Activated CD8-positive, alpha-beta memory T cell treated with anti-CD3 and anti-CD28 coated beads, Interleukin-2, amount 10 ng/mL, durations not matched to agents 7 days and 5 days (primary cell): ENCODE measurements at places on chromosomes 5 and 9.

DNA sequence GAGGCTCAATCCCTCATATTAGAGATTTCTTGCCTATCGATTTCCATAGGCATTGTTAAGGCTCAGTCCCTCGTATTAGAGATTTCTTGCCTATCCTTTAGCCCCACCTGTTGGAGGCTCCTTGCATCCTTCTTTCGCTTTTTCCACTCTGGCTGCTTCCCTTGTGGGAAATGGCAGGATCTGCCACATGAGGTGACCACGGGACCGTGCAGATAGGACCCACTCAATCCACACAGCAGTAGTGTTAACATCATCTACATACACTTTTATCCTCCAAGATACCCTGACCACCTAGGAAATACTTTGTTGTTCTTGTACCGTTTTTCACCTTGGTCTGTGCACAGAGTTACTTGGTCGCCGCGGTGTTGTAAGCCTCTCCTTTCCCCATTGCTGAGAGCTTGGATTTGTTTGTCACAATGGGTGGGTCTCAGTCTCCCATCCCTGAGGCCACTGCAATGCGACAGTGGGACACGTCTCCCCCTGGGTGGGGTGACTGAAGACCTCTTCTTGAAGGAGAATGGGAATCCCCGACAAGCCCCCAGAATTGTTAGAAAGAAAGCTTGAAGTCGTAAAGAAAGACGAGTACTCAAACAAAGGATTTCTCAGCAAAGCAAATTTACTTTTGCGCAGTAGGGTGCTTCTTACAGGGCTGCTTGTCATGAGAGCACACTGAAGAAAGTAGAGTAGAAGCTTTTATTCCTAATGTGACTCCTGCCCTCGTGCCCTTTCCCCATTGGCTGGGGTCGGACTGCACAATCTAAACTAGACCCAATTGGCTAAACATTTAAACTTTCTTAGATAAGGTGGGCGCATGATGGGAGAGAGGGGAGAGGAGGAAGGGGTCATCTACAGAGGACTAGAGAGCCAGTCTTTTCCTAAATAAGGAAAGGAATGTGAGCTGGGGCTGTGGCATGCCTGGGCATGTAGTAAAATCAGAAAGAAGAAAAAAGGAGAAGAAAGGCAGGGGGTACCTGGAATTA, 19.8 kb downstream of the IFT74 start:
- DNase-seq, result no peak

DNA sequence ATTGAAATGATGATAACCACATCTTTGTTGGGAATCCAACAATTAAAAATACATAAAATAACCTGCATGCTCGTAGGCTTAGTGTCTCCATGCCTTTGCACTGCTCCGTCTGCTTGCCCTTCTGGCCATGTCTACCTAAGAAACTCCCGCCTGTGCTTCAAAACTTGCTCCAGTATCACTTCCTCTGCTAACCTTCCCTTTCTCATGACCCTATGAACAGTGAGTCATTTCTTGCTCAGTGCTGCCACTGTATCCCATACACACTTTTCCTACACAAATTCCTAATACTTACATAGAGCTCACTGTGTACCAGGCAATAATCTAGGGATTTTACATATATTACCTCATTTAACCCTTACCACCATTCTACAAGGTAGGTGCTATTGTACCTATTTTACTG, 33.5 kb downstream of the TMEM245 start:
- no peak for DNase-seq

DNA sequence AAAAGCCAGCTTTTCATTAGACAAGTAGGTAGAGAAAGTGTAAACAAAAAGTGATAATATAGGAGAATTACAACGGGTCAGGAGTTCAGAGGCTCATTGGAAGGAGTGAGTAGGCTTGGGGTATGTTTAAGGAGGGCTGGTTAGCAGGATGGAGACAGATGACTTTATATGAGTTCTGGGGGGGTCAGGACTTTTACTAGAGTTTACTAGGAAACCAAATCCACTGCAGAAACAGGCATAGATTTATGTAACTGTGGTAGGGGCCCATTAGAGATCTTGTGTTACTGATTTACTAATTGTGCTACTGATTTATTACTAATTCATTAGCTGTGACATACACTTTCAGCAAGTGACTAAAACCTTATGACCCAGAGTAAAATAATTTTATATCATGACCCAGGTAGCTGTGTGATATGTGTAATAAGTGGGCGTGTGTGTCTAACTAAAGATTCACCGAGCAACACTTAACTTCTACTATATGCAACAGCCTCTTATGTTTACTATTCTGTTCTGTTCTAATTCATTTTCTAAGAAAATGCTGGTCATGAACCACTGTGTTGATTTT, 73.5 kb downstream of the IQGAP2 start:
- no peak for DNase-seq

DNA sequence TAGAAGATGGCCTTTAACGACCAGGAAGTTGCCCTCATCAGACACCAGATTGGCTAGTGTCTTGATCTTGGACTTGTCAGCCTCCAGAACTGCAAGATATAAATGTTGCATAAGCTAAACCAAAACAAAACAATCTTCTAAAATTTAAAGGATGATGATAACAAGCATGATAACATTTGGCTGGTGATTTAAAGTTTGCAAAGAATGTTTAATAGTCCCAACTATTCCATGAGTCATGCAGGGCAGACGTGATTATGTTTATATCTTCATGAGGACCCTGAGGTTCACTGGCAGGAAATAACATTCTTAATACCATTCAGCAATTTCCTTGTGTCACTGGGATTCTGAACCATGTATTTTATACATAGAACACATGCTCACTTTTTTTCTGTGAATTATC, 319.8 kb downstream of the HCN1 start:
- no peak for DNase-seq

DNA sequence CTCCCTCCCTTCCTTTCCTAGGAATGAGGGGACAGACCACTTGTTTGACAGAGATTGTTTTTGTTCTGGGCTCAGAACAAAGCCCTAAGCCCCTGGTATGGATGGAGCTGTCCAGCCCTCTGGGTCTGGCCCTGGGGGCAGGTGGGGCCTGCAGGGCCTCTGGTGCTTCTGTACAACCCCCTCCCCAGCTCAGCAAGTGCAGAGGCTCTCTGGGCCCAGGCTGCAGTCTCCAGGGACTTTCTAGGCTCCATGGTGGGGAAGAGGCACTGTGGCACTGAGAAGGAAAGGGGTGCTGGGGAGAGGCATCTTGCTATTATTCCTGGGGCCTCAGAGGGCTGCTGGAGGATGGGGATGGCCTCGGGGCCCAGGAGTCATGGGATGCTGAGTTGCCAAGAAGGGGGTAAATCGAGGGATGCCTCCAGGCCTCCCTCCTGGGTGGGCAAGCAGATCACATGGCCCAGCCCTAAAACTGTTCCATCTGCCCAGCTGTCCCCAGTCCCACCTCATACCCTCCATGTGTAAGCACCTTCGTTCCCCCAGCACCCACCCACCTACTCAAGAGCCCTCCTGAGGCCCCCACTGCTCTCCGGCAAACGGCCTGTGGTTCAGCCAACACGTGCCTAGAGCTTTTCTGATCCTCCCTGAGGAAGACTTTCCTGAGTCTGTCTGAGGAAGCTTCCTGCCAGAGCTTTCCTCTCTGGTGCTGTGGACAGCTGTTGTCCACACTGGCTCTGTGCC, 225.7 kb downstream of the CACNA1B start:
- no peak for DNase-seq

GRCh38 chr9:117783828-117784227, 79.6 kb downstream of the TLR4 start:
- peak; percentile 69 for DNase-seq

DNA sequence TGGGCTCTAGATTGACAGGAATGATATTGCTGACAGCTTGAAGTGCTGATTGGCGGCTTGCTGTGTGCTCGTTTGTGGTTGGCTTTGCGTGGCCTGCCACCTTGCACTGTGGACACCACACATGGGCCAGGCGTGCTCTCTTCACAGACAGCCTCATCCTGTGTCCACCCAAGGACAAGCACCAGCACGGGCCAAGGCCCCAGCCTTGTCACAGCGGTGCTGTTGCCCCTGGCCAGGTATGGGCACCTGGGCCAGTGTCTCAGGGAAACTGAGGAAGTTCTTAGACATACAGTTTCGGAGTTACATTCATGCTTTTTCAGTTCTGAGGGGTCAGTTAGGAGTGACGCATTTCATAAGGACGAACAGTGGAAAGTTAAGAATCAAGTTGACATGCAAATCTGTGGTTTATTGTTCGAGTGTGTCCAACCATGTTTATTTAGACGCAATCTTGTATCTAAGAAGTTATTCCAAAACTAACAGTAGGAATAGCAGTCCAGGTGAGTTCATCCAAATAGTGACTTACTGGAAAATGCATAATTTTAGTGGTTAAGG, 125.9 kb downstream of the EHMT1 start:
- no peak for DNase-seq

DNA sequence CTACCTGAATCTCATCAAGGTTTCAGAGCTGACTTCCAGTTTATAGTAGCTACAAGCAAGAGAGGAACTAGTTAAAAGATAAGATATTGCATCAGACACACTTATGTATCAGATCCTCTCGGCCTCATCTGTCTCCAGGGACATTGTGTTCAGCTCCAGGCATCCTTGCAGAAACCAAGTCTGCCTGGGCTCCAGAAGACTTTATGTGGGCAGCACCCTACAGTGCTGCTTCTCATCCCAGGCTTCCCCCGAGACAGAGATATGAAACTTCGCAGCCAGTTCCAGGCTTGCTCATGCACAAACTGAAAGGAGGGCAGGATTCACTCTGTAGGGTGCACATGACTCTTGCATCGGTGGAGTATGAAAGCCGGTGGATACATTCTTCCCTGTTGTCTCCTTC, 33.9 kb upstream of the FOXB2 start:
- no peak for DNase-seq

DNA sequence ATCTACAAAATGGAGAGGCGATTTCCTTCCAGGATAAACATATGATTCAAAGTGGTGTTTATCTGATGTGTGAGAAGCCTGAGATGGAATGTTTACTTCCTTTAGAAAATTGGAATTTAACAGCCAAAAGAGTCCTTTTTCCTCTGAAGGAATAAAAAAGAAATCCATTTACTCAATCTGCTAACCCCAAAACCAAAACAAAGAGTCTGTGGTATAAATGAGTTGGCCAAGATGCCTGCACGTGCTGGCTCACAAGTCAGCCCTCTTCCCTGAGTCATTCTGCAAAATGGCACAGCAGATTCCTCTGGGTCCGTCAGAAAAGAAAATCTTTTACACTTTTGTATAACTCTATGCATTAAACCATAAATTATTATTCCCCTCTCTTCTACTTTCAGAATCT, 60.8 kb downstream of the EBF1 start:
- no peak for DNase-seq

- peak; percentile 62 for DNase-seq
Observed at GRCh38 chr5:74648835-74649293, 8.3 kb upstream of the ENC1 start.

DNA sequence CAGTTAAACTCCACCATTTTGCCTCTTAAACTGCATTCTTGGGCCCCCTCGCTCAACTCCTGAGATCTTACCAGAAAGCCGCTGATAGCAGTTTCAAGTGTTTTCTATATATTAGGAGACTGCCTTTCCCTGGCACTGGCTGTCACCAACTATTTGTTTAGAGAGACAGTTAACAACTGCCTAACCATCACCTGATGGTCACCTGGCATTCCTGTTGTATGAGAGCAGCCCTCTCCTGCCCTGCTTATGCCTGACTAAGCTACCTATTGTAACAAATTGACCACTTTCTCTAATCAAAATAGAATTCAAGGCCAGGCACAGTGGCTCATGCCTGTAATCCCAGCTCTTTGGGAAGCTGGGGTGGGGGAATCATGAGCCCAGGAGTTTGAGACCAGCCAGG, 28.0 kb upstream of the SIL1 start:
- no peak for DNase-seq

DNA sequence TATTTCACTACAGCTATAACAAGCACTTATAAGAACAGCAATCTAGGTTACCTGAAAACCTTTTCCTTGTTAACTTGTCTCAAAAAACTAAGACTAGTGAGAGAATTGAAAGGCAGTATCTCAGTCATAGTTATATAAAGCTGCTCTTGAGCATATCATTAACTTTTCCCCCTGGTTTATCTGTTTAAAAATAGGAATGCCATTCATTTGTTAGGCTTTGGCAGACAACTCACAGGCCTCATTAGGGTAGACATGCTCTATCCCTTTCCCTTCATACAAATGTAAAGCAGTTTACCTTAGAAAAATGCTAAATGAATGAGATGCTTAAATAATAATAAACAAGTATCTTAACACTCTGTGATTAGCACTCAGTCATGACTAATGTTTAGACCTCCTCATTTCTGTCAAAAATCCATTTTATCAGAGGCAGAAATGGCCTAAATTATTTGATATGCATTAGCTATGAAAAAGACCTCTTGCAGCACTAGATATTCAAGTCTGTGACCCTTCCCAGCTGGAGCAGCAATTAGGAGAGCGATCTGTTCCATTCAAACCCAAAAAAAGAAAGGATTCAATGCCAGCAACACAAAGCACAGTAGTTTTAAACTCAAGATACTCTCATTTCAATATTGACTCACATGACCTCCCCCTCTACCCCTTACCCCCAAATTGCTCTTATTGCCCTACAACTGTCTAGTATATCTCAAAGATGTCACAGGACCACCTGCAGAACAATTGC, 1578.8 kb upstream of the WWC1 start:
- DNase-seq, result no peak

- DNase-seq, result no peak
Observed at GRCh38 chr9:130030651-130031127, 12.3 kb downstream of the FNBP1 start.

GRCh38 chr9:15725953-15726352, 173.1 kb downstream of the CCDC171 start:
- DNase-seq, result no peak

- no peak for DNase-seq
Observed at GRCh38 chr5:112799661-112800060, 61.4 kb upstream of the SRP19 start.

GRCh38 chr5:91541696-91542095, 158.6 kb upstream of the ARRDC3 start:
- no peak for DNase-seq

- DNase-seq, result peak; percentile 41
Observed at GRCh38 chr9:127154390-127155191, 32.2 kb upstream of the ANGPTL2 start.

GRCh38 chr9:127926906-127927200, 3.7 kb downstream of the PIP5KL1 start:
- DNase-seq, result no peak

DNA sequence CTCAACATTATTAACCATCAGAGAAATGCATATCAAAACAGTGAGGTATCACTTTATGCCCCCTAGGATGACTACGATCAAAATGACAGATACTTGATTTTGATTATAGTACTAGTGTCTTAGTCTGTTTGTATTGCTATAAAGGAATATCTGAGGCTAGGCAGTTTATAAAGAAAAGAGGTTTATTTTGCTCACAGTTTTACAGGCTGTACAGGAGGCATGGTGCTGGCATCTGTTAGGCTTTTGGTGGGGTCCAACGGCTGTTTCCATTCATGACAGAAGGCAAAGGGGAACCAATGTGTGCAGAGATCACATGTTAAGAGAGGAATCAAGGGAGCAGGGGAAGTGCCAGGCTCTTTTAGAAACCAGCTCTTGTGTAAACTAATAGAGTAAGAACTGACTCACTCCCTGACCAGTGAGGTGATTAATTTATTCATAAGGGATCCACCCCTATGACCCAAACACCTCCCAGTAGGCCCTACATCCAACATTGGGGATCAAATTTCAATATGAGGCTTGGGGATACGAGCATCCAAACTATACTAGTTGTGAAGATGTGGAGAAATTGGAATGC, 16.0 kb upstream of the AFF4 start:
- DNase-seq, result no peak
